ENCODE measurements at places on chromosomes 2 and 18. TPM values are rescaled to one million over a fixed set of nuclear protein-coding genes. Genes with fewer than 3 reads are reported as not detected.

The CLHC1 gene
- total RNA-seq, result 9.2 TPM

The C1GALT1C1L gene
- total RNA-seq, result 0.67 TPM

The C2orf80 gene
- total RNA-seq, result not detected

The ATP6V1C2 gene
- total RNA-seq, result 0.57 TPM

The PROM2 gene
- total RNA-seq, result 44.0 TPM

The ERICH2 gene
- total RNA-seq, result not detected

The FBLN7 gene
- total RNA-seq, result 0.94 TPM

The EMILIN1 gene
- 42.3 TPM for total RNA-seq

The FTCDNL1 gene
- total RNA-seq, result 2.1 TPM

The RAB17 gene
- 25.8 TPM for total RNA-seq

The LYG1 gene
- 1.6 TPM for total RNA-seq

The C2orf78 gene
- total RNA-seq, result not detected

The NOL4 gene
- 2.1 TPM for total RNA-seq

The REG1B gene
- total RNA-seq, result not detected

The CPO gene
- 0.73 TPM for total RNA-seq

The KRTCAP3 gene
- 85.1 TPM for total RNA-seq

The FAM228A gene
- 3.3 TPM for total RNA-seq

The CFAP65 gene
- total RNA-seq, result 0.27 TPM

The ITPRIPL1 gene
- 1.4 TPM for total RNA-seq

The IL37 gene
- total RNA-seq, result 0.67 TPM

The ASTL gene
- not detected for total RNA-seq

The PIKFYVE gene
- total RNA-seq, result 25.2 TPM

The MC5R gene
- not detected for total RNA-seq

The COLEC11 gene
- 2.2 TPM for total RNA-seq

The TMEFF2 gene
- 0.31 TPM for total RNA-seq

The COLEC12 gene
- 4.7 TPM for total RNA-seq

The TXNDC2 gene
- 0.28 TPM for total RNA-seq

The TLX2 gene
- 1.6 TPM for total RNA-seq

The LRRTM4 gene
- 1.4 TPM for total RNA-seq

The TUBA3E gene
- total RNA-seq, result not detected

The TMEM178A gene
- total RNA-seq, result 3.9 TPM
